ENCODE measurements at places on chromosomes 5 and 9.

- DNase-seq, result no peak
These were observed 11.1 kb upstream of the PPP1R2B start for GRCh38 chr5:156838961-156839360.

DNA sequence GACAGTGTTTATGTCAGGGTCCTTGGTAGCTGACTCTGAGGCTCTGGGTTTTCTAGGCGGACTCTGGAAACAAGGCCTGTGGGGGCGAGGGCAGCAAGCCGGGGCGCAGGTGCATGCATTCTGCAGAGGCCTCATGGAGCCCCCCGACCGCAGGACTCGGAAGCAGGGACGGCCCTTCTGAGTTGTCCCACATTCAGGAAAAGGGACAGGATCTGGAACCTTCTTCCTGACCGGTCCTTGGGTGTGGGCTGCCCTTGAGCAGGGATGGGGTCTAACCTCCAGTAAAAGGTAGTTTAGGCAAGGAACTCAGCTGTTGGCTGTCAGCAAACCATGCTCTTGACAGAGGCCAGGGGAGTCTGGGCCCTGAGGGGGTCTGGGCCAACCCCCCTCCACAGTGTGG lies 7.4 kb upstream of the COL5A1 start:
- DNase-seq, result no peak

GRCh38 chr5:113256671-113257452 lies 177.9 kb downstream of the TSSK1B start:
- no peak for DNase-seq

DNA sequence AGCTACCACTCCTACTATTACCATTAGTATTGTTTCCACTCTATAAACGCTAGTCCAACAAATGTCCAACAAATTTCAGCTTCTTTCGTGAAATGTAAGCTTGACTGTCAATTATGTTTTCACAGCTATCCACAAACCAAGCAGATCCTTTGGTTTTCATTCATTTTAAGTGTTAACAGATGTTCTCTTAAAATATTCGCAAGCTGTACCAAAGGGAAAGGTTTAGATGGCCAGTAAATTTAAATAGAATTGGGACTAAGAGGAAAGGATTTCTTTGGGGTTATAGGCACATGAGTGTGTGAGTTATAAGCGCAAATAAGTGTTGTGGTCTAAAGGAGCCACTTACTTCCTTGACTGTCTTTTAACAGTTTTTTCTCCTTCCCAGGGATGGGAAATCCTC lies 136.8 kb upstream of the ADRA1B start:
- no peak for DNase-seq

DNA sequence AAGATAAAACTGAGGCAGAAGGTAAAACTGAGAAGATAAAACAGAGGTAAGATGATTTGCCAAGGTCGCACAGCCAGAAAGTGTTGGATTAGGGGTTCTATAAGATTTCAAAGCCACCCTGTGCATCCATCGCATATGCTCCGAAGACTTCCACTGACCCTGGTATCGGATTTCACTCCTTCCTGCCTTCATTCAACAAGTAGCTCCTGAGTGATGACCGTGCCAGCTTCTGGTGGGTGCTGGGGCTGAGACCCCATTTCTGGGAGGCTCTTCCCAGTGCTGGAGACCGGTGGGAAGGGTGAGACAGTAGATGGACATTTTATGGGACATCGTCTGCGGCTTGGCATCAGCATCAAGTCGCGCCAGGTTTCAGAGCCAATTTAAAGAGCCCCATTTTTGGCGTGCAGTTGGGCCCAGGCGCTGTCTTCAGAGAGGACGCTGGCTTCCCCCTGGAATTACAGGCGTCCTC lies 53.7 kb upstream of the DAB2IP start:
- DNase-seq, result no peak

GRCh38 chr5:39422036-39422606 lies 2.7 kb downstream of the DAB2 start:
- peak; percentile 49 for DNase-seq

DNA sequence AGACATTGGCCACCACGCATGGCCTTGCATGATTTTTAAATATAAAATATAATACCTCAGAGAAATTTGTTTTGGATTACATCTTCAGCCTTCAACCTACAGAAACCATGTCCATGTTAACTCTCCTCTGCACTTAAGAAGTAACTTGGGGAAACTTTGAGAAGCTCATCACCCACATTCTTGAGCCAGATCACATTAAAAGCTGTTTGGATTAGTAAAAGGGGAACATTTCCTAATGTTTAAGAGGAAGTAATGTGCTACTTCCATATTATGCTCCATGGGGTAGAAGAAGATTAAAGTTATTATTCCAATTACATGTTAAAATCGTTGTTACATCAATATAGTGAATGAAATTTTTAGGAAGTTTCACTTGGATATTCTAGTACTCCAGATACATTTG lies 10.4 kb upstream of the CEP120 start:
- no peak for DNase-seq

- DNase-seq, result no peak
These were observed 47.4 kb downstream of the RNF180 start for GRCh38 chr5:64213011-64213410.

DNA sequence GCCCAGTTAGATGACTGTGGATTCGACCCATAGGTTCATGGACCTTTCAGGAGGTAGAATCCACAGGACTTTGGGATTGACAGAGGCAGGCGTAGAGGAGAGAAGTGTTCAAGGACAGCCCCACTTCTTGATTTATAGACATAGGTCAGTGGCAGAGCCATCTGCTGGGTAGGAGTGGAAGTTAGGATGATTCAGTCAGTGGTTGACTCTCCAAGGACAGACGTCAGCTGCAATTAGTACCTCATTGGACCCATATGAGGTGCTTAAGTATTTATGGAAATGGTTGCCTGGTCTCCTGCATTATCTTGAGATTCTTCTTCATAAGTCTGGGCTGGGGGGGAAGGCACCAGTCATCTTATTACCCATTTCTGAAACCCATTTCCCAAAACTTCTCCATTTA lies 70.9 kb downstream of the SH3RF2 start:
- DNase-seq, result peak; percentile 22

DNA sequence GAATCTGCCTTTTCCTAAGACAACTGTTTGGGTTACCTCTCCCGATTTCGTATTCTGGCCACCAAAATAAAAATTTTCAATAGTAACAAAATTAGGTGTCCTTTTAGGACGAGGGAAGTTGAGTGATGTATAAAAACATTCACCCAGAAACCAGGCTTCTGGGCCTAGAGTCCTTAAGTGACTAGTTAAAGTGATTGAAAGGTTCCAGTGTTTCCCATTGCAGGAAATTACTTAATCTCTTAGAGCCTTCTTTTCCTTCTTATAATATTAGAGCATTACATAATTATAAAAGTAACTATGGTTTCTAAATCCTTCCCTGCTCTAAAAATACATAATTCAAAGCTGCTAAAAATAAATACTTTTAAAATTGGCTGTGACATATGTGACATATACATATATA lies 7.3 kb downstream of the MCIDAS start:
- no peak for DNase-seq

DNA sequence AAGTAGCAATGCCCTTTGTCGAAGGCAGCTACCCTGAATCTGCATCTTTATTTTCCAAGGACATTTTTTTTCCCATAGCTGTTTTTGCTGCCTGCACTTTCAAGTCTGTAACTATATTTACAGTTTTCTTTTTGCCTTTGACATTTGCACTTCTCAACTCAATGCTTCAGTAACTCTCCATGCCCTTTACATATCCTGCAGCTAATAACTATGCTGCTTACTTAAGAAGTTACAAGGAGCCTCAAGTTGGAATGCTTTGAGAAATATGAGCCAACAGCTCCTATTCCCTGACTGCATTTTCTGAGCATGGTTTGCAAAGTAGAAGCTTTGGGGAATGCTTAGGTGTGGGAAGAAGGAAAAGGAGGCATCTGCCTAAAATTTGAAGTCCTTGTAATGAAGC lies 194.8 kb upstream of the TRPC7 start:
- DNase-seq, result no peak

GRCh38 chr5:33903118-33903517 lies 11.3 kb upstream of the ADAMTS12 start:
- peak; percentile 13 for DNase-seq

DNA sequence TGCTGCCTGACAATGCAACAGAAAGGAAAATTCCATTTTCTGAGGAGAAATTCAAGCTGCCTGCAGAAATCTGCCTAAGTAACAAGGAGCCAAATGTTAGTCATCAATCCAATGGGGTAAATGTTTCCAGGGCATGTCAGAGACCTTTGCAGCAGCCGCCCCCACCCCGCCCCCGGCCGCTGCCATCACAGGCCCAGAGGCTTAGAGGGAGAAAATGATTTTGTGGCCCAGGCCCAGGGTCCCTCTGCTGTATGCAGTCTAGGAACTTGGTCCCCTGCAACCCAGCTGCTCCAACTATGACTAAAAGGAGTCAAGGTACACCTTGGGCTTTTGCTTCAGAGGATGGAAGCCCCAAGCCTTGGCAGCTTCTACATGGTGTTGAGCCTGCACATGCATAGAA lies 45.0 kb downstream of the VLDLR start:
- no peak for DNase-seq

DNA sequence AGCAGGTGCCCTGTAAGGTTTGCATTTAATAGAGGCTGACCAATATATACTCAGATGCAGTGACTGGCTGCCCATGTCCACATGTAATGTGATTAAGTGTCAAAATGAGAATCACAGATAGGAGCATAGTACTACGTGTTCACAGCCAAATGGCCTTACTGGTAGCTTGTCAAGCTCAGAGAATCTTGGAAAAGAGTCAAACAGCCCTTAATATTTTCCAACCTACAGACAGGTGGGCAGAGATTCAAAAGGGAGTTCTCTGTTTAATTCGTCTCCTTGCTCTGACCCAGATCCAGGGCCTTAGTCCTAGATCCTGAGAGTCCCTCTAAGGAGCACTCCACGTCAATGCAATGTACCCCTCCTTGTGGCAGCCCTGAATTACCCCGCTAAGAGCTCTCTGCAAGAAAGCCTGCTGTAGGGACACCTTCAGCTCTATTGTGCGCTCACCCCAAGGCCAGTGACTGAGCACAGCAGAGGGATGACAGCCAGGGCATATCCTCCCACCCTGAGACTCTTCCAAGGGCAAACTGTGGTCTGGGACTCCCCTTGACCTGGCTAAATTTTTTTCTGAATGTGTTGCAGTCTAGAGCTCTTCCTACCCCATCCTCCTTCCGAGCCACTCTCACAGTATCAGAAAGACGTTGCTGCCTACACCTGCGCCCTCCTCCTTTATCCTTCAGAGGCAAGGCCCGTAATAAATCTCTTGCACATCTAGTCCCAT lies 159.2 kb downstream of the SNCAIP start:
- no peak for DNase-seq

All from kidney tubule cell (primary cell).